ENCODE measurements at places on chromosomes 11 and 22.

DNA sequence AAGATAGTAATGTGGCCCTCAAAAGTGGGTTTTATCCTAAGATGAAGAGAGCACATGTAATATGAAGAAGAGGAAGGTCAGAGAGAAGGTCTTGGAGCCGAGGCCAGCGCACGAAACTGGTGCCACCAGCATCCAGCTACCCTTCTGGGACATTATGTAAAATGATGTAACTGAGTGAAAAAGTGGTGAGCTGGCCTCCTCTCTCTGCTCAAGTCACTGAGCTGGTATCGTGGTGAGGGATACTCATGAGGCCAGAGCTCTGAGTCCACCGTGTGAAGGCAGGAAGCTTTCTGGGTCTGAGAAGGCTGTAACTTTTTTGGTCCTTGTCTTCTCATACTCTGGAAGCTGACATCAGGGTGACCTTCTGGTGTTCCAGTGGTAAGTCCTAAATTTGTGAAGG lies 25.1 kb downstream of the RNF185 start:
- DNase-seq = no peak

- DNase-seq = no peak
Observed at GRCh38 chr11:107776062-107776461, 64.2 kb upstream of the SLN start.

GRCh38 chr22:41898645-41899044 lies 16.2 kb downstream of the SHISA8 start:
- DNase-seq = no peak

- DNase-seq = no peak
Observed at GRCh38 chr22:24097961-24098391, 83.3 kb upstream of the SUSD2 start.

- no peak for DNase-seq
Observed at GRCh38 chr11:73597336-73597955, 466 bp downstream of the FAM168A start.

GRCh38 chr11:131095511-131096185 lies 179.4 kb upstream of the SNX19 start:
- no peak for DNase-seq

GRCh38 chr22:22244316-22245250 lies at the start of gene VPREB1:
VPREB1 (plus strand) TSS chr22:22244786; CDS start chr22:22244814, 28 bp downstream.
- no peak for DNase-seq

DNA sequence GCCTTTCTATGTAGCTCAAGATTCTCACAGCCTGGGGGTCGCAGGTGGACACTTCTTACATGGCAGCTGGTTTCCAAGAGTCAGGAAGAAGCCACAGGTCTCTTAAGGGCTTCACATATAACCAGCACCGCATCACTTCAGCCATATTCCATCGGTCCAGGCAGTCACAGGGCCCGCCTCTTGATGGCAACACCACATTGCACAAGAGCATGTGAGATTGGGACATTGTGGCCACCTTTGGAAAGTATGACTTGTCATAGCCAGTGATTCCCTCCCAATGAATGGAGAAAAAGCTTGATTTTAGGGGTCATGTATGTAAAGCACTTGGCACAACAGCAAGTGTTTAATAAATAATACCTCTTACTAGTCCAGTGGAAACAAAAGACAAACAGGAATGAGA lies 98.3 kb downstream of the NCAM1 start:
- no peak for DNase-seq

DNA sequence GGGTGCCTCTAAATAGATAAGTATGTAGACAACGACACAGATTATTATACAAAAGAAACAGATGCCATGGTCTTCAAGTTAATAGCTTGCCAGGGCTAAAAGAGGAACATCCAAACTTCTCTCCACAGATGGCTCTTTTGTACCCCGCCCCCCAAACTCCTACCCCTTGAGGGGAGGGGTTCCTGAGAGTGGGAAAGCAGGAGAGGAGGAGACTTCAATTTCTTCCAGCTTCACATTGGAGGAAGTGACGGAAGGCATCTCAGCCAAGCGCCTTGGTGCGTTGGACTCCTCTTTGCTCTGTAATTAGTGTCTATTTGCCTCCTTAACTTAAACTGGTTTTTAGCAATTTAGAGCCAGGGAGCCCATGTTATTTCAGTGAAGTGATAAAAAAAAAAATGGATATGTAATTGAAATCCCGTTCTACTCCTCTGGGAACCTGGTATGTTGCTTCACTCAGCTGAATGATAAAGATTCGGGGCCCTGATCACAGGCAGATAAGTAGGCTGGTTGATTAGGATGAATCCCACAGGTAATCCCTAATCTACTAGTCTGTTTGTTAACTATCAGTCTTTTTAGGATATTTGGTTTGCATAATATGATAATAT lies 580.9 kb upstream of the CADM1 start:
- no peak for DNase-seq

DNA sequence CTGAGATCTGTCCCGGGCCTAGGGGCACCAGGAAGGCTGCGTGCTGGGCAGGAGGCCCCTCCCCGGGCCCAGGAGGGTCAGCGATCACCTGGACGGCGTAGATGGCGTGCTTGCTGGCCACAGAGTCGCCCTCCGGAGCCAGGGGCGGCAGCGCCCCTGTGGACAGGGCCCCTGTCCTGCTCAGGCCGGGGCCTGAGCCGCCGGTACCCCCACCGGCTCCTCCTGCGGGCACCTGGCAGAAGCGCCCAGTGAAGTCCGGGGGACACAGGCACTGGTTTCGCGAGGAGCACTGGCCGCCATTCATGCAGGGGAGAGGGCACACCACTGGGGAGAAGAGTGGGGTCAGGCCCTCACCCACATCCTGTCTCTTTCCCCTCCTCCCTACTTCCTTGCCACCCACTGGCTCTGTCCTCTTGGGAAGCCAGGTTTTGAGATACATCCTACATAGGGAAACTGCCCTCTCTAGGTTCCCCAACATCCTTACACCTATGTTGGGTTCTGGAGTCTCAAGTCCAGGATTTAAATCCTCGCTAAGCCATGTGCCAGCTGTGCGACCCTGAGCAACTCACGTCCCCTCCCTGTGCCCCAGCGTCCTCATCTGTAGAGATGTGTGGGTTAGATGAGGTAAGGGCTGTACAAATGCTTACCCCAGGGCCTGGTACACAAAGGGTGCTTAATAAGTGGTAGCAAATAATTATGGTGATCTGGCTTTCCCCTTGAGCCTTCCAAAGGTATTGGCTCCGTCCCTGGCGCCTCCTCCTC lies 3.9 kb downstream of the LTBP3 start:
- no peak for DNase-seq

DNA sequence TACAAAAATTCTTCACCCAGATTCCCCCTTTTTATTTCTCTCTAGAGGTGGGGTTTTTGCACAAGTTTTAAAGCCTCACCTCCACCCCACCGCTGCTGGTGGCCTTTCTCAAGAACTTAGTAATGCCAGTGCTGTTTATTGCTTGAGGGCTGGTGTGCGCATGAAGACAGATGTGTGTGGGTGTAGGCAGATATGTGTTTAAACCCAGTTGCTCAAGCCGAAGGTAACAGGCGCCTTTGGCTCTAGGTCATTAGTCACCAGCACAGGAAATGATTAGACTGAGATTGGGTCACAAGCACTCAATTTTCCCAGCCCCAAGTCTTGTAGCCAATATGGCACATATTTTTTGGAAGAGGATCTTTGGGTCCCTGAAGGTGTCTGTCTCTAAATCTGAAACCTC lies 2.7 kb upstream of the CLMP start:
- no peak for DNase-seq

- no peak for DNase-seq
Observed at GRCh38 chr11:486189-486588, 20.9 kb downstream of the RNH1 start.

GRCh38 chr11:106986673-106987072 lies 31.6 kb downstream of the GUCY1A2 start:
- no peak for DNase-seq

DNA sequence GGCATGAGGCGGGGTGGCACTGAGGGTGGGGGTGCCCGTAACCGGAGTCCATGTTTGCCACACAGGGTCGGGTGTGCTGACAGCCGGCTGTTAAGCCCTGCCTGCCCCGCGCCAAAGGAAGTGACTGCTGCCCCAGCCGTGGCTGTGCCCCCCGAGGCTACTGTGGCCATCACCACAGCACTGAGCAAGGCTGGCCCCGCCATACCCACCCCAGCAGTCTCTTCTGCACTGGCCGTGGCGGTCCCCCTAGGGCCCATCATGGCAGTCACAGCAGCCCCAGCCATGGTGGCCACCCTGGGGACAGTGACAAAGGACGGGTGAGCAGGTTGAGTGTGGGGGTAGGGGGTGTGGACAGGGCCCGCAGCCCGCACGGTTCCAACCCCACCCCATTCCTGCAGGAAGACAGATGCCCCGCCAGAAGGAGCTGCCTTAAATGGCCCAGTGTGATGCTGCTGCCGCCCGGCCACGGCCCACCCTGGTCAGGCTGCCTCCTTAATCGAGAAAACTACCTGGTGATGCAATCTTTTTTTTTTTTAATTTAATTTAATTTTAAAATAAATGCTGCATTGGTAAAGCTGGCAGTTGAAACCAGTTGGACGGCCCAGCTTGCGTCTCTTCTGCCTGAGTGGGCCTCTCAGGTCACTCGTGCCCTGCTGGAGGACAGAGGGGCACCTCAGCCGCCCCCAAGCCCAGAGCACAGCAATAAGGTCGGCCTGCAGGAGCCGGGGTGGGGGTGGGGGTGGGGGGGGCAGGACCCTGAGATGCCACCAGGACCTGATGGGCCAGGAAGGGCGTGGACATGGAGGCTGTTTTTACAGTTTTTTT lies 30.8 kb downstream of the SBF1 start:
- no peak for DNase-seq

- DNase-seq = no peak
Observed at GRCh38 chr11:114147375-114148012, 88.0 kb downstream of the ZBTB16 start.

GRCh38 chr22:20645954-20646353 lies 128.0 kb upstream of the SERPIND1 start:
- DNase-seq = no peak

GRCh38 chr11:29484548-29484947 lies 532.3 kb downstream of the KCNA4 start:
- no peak for DNase-seq

DNA sequence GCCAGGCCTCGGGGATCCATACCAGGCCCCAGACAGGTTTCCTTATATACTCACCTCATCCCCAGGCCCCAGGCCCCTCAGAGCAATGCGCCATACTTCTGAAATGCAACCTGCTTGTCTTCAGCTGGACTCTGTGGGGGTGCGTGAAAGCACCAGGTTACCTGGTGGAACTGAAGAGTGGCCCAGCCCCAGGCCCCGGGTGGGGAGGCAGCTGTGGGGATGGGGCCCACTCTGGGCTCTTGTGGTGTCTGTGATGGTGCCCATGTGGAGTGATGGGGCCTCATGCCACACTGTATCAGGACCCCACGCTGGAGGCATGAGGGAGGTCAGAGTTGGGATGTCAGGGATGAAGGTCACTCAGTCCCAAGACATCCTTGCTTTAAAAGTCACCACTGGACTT lies 999.0 kb downstream of the BRD1 start:
- no peak for DNase-seq

- no peak for DNase-seq
Observed at GRCh38 chr11:43922295-43922648, 20.2 kb upstream of the C11orf96 start.

DNA sequence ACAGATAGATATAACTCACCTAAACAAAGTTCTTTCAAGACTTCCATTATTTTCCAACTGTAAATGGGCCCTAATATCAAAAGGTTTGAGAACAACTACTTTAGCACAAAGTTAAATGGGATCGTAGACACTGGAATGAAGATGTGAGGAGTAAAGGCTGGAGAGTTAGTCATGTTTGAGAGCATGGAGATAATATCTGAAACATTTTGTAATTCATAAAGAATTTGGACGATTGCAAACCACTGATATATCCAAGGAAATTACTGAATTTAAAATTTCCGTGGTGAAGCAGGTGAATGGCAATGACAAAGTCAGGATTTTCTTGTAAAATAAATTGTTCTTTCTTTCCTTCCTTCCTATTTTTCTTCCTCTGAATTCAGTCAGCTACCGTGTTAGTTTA lies 564.9 kb downstream of the CNTN5 start:
- DNase-seq = no peak

DNA sequence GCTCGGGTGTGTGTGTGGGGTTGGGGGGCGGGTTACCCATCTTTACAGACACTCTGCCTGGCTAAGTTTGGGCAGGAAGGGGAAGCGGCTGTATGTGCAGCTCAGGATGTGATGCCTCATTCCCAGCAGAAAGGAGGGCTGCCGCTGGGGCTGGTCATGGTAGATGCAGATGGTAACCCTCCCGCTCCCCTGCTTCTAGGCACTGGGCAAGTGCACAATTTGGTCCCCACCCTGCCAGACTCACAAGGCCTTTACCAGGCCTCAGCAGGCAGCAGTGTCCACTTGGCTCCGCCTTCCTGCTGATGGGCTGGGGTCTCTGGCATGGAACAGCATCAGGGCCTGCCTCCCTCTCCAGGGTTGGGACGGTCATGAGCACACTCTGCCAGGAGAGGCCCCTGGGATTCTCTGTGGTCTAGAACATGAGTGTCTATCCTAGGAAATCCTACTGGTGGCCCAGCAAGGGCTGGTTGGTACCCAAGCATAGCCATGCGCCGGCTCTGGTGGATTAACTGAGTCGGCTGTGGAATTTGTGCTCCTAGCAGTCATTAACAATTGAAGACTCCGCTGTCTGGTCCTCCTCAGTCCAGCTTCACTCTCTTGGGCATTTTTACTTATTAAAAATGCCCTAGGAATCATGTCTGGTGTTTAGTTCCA lies 4.2 kb downstream of the LMO1 start:
- no peak for DNase-seq

DNA sequence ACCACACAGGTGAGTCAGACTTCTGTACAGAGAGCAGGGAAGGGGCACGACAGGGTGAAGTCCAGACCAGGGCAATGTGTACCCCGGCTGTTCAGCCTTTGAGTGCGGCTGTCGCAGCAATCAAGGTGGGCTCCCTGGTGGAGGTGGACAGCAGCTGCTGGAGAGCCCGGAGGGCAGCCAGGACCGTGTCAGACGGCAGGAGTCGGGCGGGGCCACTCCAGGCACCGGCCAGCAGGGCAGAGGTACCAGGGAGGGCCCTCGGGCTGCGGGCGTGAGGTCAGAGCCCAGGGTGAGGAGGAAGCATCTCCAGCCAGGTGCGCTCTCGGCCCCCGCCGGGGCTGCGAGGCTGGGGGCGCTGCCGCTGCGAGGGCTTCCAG lies 802 bp upstream of the PIM3 start:
- DNase-seq = no peak

GRCh38 chr22:24035296-24035695 lies 24.2 kb downstream of the CABIN1 start:
- no peak for DNase-seq

- DNase-seq = no peak
Observed at GRCh38 chr11:60396799-60397198, 540 bp downstream of the MS4A14 start.

- DNase-seq = no peak
Observed at GRCh38 chr11:59807047-59807610, 3.4 kb downstream of the MRPL16 start.

GRCh38 chr22:41459431-41459830 lies 9.1 kb downstream of the PHF5A start:
- DNase-seq = no peak

- no peak for DNase-seq
Observed at GRCh38 chr22:31893460-31893859, 50.9 kb upstream of the YWHAH start.

GRCh38 chr11:9716275-9717039 lies 52.6 kb downstream of the SWAP70 start:
- no peak for DNase-seq

Measured in NCI-H774 (cell line).